ENCODE measurements at places on chromosomes 16 and 17.

GRCh38 chr17:69654981-69655855 lies 240.7 kb downstream of the MAP2K6 start:
- no peak for DNase-seq

DNA sequence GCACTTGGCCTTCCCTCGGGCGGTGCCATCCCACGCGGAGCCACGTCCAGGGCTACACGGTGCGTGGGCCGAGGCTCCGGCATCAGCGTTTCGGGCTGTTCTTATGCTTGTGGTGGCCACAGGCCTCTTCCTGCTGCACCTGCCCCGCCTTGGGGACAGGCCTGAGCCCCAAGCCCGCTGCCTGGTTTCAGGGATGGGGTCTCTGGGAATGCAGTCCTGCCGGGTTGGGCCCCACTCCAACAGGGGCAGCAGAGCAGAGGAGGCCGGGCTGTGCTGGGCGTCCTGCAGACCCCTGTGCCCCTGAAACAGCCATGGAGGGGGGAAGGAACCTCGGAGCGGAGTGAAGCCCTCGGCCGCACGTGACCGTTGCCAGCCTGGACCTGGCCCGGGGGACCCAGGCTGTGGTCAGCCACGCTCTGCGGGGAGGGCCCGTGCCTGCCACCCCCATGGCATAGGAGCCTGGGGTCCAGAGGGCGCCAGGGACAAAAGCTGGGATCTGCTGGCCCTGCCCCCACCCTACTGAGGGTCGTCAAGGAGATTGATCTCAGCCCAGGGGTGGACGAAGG lies 453 bp upstream of the WFIKKN1 start:
- DNase-seq = no peak

- DNase-seq = peak; percentile 90
Measured at GRCh38 chr17:78862073-78863023, 21.7 kb upstream of the USP36 start.

- no peak for DNase-seq
Measured at GRCh38 chr17:35725802-35726126, 5.7 kb upstream of the RASL10B start.

GRCh38 chr17:41654678-41655607 lies 30.6 kb upstream of the KRT17 start:
- no peak for DNase-seq

DNA sequence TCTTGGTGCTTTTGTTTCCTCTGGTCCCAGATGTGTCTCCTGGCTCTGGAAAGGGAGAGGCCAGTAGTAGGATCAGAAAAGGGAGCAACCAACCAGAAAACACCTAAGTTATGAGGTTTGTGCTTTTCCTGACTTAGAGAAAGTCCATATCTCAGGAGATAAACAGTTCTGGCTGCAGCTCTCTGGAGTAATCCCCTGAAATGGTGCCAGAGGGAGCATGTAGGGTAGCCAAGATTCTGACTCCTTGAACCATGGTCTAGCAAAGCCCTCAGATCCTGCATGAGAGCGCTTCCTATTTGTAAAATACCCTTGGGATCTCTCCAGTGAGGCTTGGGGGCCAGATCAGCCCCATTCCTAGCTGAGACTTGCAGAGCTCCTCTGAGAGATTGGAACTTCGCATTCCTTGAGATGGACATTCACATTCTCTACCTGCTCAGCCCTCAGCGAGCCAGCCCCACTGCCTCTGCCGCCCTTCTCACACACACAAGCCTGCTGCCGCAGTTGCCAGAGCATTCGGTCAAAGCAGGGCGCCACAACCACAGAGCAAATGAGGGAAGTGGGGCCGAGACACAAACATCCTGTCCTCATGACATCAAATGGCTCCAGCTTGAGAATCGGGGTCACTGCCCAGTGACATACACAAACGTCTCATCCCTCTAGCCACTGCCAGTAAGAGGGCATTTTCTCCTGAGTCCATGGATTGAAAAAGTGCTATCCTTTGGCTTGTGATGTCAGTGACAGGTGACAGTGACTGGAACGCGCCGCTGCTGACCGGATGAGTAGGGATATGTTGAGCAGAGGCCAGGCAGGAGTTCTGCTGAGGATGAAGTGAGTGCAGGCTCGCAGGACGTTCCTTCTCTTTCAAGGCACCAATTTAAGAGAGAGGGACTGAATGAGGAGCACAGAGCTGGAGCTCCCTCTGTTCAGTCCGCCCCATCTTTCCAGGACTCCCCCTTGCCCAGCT lies 5.0 kb downstream of the ABHD15 start:
- DNase-seq = no peak

GRCh38 chr17:32258383-32259140 lies 7.1 kb upstream of the RHBDL3 start:
- no peak for DNase-seq

DNA sequence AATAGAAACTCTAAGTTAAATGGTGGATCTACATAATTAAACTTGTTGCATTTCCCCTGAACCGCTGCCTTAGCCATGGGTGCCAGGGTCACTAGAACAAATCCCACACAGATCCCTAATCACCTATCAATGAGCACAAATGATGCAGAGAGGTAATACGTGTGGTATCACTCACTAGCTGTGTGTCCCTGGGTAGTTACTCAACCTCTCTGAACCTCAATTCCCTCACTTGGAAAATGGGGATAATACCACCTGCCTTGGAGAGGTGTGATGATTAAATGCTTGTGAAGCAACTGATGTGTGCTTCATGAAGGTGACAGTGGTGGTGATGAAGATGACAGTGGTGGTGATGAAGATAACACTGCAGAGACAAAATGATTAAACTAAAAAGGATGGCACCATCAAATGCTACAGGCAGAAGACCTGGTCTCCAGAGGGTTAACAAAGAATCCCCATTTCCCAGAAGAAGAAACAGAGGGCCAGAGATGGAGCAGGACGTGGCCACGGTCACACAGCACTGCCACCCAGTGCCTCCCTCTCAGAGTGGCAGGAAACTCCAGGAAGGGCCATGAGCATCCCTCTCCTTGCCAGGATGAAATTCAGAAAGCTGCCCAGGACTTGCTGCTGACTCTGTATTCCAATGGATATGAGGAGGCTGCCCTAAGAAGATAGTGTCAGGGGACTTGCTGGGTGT lies 17.9 kb upstream of the FOXF1 start:
- no peak for DNase-seq

GRCh38 chr17:62897706-62898105 lies 68.3 kb upstream of the TANC2 start:
- DNase-seq = no peak

- no peak for DNase-seq
Measured at GRCh38 chr17:75512926-75513640, 2.3 kb downstream of the CASKIN2 start.

- DNase-seq = no peak
Measured at GRCh38 chr17:76151896-76152454, 10.9 kb upstream of the FOXJ1 start.

DNA sequence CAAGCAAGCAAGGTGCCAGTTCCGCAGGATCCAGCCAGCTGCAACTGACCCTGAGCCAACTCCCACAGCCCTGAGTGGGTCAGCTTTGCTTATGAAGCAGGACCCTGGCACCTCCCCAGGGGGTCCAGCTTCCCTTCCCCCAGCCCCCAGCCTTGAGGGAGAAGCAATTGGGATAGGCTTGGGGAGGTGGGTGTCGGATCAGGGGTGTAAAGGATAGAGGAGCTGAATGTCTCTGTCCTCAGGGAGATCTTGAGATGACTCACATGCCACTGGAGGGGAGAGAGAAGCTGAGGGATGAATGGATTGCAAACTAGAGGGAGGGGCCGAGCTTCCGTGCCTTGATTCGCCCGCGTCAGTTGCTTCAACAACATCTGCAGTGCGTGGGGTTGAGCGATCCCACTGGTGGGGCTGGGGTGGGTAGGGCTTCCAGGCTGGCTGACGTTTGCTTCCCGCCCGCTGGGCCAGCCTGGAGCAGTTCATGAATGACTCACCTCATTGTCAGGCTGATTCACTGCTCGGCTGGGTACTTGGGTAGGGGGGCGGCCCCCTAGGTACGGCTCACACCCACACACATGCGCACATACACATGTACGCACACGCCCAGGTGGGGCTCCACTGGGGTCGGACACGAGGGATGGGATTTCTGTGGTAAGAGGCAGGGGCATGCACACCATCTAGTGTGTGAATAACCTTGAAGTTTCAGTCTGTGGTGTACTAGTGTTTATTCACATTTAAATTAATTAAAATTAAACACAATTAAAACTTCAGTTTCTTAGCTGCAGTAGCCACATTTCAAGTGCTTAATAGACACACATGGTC lies 3.6 kb upstream of the HROB start:
- DNase-seq = peak; percentile 90

GRCh38 chr16:29802416-29802935 lies 3.9 kb upstream of the MAZ start:
- DNase-seq = no peak

DNA sequence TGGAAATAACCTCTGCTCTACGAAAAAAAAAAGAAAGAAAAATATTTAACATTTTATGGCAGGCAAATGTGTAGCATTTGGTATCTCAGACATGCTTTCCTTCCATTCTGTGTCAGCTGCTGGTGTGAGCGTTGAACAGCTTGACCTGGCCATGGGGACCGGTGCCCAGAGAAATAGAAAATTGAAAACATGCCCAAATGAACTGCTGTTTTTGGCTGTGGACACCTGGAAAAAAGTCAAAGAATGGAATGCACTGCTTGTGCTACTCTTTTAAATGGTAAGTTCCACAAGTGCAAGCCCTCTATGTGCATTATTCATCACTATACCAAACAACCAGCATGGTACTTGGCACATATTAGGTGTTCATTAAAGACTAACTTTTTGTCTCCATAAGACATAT lies 127.2 kb downstream of the CDH8 start:
- no peak for DNase-seq

DNA sequence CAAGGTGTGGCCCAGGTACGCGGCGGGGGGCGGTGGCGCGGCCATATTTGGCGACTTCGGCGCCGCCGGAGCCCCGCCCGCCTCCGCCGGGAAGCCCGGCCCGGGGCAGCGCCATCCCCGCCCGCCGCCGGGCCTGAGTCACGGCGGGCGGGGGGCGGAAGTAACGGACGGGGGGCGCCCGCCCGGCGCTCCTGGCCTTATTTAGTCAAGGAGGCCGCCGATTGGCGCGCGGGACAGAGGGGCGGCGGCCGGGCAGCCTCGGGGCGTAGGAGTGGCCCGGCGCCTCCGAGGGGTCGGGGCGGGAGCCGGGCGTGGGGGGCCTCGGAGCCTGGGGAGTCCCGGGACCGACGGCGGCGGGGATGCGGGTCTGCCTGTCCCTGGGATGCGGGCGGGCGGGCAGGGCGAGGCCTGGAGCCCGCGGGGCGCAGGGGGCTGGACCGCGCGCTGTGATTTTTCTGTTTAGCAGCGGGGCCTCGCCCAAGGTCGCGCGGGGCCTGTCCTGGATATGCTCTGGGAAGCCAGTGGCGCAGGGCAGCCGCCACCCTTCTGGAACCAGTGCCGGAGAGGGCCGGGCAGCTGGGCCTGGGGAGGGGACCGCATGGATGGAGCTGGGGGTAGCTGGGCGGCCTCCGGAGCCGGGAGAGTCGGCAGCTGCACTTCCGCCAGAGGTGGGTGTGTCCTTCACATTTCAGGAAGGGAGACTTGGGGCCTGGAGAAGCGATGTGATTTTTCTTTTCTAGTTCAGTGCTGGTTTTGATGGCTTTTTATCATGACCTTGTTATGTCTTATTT lies 2.3 kb upstream of the ACTG1 start:
- no peak for DNase-seq

GRCh38 chr16:57446531-57447185 lies 527 bp downstream of the CIAPIN1 start:
- DNase-seq = no peak

DNA sequence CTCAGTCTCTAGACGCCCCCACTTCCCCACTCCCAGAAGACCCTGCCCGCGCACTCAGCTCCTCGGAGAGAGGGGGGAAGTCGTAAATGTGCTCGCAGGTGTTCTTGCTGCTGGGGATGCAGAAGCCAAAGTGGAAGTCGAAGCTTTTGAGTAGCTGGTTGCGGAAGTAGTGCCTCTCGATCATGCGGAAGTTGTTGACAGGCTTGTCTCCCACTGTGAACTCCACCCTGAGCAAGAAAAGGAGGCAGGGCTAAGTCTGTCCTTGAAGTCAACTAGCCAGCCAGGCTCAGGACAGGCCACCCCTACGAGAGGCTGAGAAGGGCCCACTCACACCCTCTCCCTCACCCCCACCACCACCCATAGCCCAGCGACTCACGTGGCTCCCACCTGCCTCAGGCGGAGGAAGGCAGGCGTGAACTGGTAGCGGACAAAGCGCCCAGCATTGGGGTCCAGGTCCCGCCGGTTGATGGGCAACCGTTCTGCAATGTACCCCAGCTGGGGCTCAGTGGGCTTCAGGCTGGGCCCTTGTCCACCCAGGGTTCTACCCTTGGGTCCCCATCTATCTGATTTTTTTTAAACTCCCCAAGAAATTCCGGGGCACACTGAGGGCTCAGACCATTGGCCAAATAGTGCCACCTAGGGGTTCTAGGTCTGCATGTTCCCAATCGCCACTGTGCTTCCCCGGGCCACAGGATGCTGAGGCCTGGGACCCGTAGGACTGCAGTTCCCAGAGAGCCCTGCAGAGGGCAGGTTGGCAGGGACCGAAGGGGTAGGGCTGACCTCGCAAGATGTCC lies 4.6 kb downstream of the UNC119 start:
- no peak for DNase-seq

- DNase-seq = peak; percentile 84
Measured at GRCh38 chr16:89687092-89687940, 827 bp downstream of the CDK10 start.

DNA sequence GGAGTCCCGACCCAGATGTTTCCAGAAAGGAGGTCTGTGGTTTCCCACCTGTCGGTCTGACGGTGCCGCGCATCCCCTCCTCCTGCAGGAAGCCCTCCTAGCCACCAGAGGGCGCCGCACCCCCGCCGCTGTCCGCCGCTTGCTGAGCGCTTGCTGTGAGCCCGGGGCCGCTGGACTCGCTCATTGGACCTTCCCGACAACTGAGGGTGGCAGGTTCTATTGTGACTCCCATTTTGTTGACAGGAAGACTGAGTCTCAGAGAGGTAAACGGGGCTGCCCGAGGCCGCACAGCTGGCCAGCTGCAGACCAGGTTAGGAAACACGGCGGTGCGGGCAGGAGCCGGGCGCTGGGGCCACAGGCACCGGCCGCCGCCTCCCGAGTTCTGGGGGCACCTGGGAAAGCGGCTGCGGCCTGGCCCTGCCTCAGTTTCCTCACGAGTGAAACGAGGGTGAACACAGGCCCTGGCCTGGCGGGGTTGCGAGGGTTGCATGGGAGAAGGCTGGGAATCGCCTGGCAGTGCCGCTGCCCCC lies 191.1 kb upstream of the CIBAR2 start:
- DNase-seq = no peak

- no peak for DNase-seq
Measured at GRCh38 chr17:4811471-4811870, 4.5 kb downstream of the PLD2 start.

Measured in epithelial cell of proximal tubule (primary cell).